Common myeloid progenitor, CD34-positive (primary cell): ENCODE measurements at places on chromosomes 3 and 15.
A peak's percentile ranks its signal among the peaks of the same experiment; 100 is the strongest.

GRCh38 chr15:76204916-76205460, 106.3 kb downstream of the ETFA start:
- DNase-seq: no peak

- no peak for DNase-seq
Observed at GRCh38 chr3:66534304-66534845, 33.6 kb upstream of the LRIG1 start.

DNA sequence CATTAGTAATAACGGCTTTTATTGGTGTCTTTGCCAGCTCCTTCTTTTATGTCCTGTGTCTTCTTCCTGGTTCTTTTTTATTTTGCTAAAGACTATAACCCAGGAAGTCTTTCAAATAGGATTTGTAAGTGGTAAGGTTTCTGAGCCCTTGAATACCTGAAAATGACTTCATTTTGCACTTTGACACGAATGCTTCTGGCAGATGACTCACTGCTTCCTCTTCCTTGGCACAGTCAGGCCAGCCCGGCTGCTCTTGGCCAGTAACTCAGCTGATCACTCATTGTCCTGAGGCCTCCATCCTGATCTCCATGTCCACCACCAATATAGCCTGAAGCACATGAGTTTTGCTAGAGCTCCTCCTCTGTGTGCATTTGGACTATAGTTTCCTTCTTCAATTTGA, 48.7 kb upstream of the NR2E3 start:
- no peak for DNase-seq

DNA sequence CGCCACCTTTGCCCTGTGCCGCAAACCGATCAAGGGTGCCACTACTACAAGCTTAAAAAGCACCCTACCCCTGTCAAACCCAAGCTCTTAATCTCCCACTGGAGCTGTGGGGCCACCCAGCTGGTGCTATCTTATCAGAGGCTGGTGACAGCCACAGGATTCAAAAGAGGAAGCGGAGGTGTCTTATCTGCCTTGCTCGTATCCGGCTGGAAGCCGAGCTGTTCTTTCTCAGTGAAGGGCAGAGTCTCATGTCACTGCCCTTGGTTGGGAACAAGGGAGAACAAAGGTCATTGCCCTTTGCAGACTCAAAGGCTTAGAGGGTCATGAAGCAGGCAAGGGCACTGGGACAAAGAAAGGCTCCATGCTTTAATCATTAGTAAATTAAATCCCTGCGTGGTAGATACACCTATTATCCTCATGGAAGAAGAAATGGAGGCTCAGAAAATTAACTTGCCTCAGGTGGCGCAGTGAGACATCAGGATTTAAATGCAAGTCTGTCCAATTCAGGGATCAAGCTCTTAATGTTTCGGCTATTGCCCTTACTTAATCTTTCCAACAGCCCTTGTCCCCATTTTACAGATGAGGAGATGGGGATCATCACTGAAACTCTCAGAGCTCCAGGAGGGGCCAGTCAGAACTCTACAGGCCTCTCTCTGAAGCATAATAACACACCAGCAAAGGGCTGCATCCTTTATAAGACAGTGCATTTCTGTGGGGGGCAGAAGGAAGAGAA, 360.0 kb upstream of the PROK2 start:
- DNase-seq: peak; percentile 88

- DNase-seq: no peak
Observed at GRCh38 chr3:188390775-188391443, 237.0 kb downstream of the LPP start.

- no peak for DNase-seq
Observed at GRCh38 chr3:111607240-111607920, 12.2 kb upstream of the ZBED2 start.

- DNase-seq: peak; percentile 19
Observed at GRCh38 chr3:160986069-160986468, 119.1 kb downstream of the B3GALNT1 start.

- no peak for DNase-seq
Observed at GRCh38 chr3:139326131-139326530, 17.7 kb upstream of the MRPS22 start.

GRCh38 chr3:140128631-140129030, 193.6 kb downstream of the CLSTN2 start:
- DNase-seq: peak; percentile 27
